Vagina (tissue), 2 donors: ENCODE measurements at places on chromosomes 7 and 10. TPM values are rescaled to one million over a fixed set of nuclear protein-coding genes. Genes with fewer than 3 reads are reported as not detected.
A peak's percentile ranks its signal among the peaks of the same experiment; 100 is the strongest.

GRCh38 chr7:135938563-135938962 is 38.6 kb downstream of the MTPN start:
- peaks cover 37% of the 10 kb centered on the region for H3K4me1 ChIP-seq
- no peak overlapping the region for H3K4me3 ChIP-seq
- H3K27ac ChIP-seq: no peak overlapping the region
- H3K36me3 ChIP-seq: no peaks in the 10 kb centered on the region

The DENND2A gene
- total RNA-seq: 17.4 TPM

GRCh38 chr7:17863095-17863808 is 77.0 kb downstream of the SNX13 start:
- H3K27me3 ChIP-seq: no peaks in the 10 kb centered on the region
- H3K27ac ChIP-seq: no peak overlapping the region
- DNase-seq: no peak
- no peak overlapping the region for H3K4me3 ChIP-seq

- DNase-seq: no peak
- H3K36me3 ChIP-seq: no peaks in the 10 kb centered on the region
- peak overlapping the region; percentile 65 for H3K27ac ChIP-seq
- H3K4me3 ChIP-seq: no peak overlapping the region
- no peaks in the 10 kb centered on the region for H3K27me3 ChIP-seq
These were observed 28.8 kb downstream of the TSPAN15 start for GRCh38 chr10:69480068-69480412.

DNA sequence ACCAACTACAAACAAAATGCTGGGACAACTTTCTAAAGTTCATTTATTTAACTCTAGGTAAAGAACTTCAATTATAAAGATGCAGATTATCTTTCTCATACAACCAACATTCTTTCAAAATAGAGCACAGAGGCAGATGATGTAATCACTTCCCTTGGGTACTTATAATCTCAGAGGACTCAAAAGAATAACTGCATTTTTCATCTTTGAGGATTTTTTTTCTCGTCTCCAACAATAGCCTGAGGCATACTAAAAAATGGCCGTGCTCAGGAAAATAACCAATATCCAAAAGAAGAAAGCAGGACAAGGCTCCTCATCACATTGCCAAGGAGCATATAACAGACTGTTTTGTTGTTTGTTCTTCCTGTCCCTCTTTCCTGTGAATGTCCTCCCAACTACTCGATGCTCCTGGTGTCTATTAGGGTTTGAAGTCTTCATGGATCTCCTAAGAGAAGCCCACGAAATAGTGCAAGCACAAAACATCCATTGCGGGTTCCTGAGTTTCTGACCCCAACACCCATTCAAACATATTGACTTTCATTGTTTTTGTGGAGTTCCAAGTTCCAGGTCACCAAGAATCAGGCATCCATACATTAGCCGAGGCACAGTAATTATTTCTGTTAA is 182.9 kb downstream of the SORCS1 start:
- H3K4me3 ChIP-seq: no peak overlapping the region
- no peaks in the 10 kb centered on the region for H3K36me3 ChIP-seq
- no peaks in the 10 kb centered on the region for H3K4me1 ChIP-seq
- no peak overlapping the region for H3K27ac ChIP-seq
- H3K27me3 ChIP-seq: no peaks in the 10 kb centered on the region
- no peak for DNase-seq

GRCh38 chr10:44369296-44369695 is 15.6 kb downstream of the CXCL12 start:
- H3K36me3 ChIP-seq: no peaks in the 10 kb centered on the region
- peak overlapping the region; percentile 16 for H3K27ac ChIP-seq
- DNase-seq: no peak
- no peaks in the 10 kb centered on the region for H3K27me3 ChIP-seq
- H3K4me1 ChIP-seq: peaks cover 12% of the 10 kb centered on the region

- no peaks in the 10 kb centered on the region for H3K36me3 ChIP-seq
- peaks cover 5% of the 10 kb centered on the region for H3K4me1 ChIP-seq
- no peak overlapping the region for H3K4me3 ChIP-seq
- no peaks in the 10 kb centered on the region for H3K27me3 ChIP-seq
- H3K27ac ChIP-seq: no peak overlapping the region
These were observed 189.6 kb downstream of the GRID1 start for GRCh38 chr10:86176850-86177536.

The TAS2R40 gene
- not detected for total RNA-seq

DNA sequence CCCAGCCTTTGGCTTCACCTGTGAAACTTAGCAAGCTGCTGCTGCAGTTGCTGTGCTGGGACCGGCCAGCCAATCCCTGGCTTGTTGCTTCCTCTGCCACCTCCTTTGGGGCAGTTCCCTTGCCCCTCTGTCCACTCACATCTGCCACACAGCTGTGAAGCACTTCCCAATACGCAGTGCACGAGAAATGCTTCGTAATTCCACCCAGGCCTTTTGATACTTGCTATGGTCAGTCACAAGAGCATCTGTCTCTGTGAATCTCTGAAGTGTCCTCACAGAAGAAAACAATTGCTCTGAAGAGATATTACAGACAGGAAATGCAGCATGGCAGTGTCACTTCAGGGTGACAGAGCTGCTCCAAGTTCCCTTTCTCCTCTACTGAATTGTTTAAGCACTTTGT is 208.5 kb downstream of the PTEN start:
- H3K4me1 ChIP-seq: no peaks in the 10 kb centered on the region
- H3K27me3 ChIP-seq: no peaks in the 10 kb centered on the region
- H3K27ac ChIP-seq: no peak overlapping the region
- no peak overlapping the region for H3K4me3 ChIP-seq

DNA sequence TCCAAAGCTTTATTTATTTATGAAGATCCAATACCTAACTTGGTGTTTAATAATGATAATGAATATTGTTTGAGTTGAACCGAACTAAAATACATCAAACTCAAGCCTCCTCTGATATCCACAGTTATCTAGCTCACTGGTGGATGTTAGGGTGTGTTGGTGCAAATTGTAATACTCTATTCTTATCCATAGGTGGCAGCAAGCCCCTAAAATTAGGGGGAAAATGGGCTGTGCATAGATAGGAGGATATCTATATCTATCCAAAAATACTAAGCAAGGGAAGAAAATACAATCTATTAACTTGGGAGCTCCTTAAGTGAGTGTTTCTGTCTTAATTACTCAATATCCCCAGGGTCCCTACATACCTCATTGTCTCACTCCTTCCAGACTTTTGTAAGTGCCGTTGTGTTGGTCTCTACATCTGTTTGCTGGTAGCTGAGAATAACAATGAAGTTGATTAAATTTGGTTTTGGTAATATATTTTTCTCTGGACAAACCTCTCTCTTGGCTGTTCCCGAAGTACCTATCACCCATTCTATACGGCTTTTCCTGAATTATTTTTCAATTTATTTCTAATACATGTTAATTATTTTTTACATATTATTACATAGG is 55.0 kb upstream of the VWDE start:
- H3K27me3 ChIP-seq: no peaks in the 10 kb centered on the region
- H3K4me3 ChIP-seq: no peak overlapping the region
- H3K36me3 ChIP-seq: no peaks in the 10 kb centered on the region
- no peak for DNase-seq
- H3K27ac ChIP-seq: no peak overlapping the region

DNA sequence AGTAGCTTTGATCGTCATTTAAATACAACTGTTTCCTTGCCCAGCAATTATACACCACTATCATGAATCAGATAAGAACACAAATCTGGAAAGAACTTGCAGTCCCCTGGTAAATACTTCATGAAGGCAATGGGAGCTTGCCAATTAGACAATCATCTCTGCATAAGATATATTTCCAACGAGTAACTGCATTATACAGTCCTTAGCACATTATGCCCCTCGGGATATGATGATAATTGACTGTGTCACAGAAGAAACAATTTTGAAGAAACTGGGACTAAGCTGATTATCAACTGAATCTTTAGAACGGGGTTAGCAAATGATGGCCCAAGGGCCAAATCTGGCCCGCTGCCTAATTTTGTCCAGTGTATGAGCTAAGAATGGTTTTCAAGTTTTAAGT is 155.7 kb downstream of the TRIL start:
- no peaks in the 10 kb centered on the region for H3K36me3 ChIP-seq
- H3K27me3 ChIP-seq: no peaks in the 10 kb centered on the region
- H3K27ac ChIP-seq: no peak overlapping the region
- no peaks in the 10 kb centered on the region for H3K4me1 ChIP-seq

DNA sequence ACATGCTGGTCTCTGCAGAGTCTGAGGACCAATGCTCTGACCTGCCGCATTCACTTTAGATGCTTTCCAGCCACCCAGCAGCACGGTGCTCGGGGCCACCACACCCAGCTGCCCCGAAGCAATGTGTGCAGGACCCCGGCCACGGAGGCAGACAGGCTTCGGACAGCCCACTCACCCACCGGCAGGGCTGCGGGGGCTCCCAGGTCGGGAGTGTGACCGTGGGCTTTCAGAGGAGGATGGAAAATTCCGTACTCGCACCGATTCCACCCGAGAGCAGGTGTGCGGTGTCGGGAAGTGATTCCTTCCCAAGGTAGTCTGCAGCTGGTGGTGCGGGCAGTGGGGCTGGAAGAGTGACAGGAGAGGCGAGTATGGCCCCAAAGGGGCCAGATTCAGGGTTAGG is 190.9 kb downstream of the DNAJB6 start:
- no peaks in the 10 kb centered on the region for H3K27me3 ChIP-seq
- no peak overlapping the region for H3K4me3 ChIP-seq
- no peak overlapping the region for H3K27ac ChIP-seq

The ANKRD1 gene
- total RNA-seq: not detected

DNA sequence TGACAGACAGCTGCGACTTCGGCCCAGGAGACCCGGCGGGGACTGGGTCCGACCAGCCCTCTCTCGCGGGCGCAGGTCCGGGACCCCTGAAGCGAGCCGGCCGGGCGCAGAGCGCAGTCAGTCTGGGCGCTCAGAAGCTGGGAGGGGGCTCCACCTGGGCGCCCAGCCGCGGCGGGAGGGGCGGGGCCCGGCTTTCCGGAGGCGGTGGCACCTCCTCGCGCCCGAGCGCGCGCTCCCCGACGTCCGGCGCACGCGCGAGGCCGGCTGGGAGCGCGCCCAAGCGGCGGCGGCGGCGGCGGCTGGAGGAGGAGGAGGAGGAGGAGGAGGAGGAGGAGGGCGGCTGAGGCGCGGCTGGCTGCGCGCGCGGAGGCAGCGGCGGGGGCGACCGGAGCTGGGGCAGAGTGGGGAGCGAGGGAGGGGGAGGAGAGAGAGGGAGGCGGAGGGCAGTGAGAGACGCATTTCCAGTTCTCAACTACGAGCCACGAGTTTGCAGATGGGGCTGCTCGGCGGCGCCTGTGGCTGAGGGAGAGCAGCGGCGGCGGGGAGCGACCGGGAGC is at the start of gene PALS2:
TSS of gene PALS2 (plus strand) at position 456 of the 557 bp plus-strand sequence. CDS start 50,216 bp downstream, outside the sequence.
- H3K36me3 ChIP-seq: no peaks in the 10 kb centered on the region
- peaks cover 20% of the 10 kb centered on the region for H3K4me1 ChIP-seq
- peak within 1 kb of the TSS; percentile 71 for H3K27ac ChIP-seq
- no peaks in the 10 kb centered on the region for H3K27me3 ChIP-seq

The GNGT1 gene
- total RNA-seq: not detected

The SLC18A3 gene
- total RNA-seq: 0.49 TPM

GRCh38 chr10:95341716-95342130 is 50.9 kb upstream of the PDLIM1 start:
- H3K4me3 ChIP-seq: no peak overlapping the region
- DNase-seq: no peak
- H3K4me1 ChIP-seq: peaks cover 8% of the 10 kb centered on the region
- no peaks in the 10 kb centered on the region for H3K27me3 ChIP-seq
- peak overlapping the region; percentile 51 for H3K27ac ChIP-seq

DNA sequence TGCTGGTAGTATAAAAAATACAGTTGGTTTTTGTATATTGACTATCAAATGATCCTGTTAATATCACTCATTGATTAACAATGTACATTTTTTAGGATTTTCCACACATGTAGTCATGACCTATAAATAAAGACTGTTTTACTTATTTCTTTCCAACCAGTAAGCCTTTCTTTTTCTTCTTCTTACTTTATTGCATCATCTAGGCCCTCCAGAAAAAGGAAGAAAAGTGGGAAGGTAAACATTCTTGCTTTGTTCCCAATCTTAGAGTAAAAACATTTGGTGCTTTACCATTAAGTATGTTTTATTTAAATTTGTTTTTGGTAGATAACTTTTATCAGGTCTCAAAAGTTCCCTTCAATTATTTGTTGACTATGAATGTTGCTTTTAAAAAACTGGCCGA is 47.1 kb upstream of the CCNY start:
- no peak for DNase-seq
- no peaks in the 10 kb centered on the region for H3K4me1 ChIP-seq
- no peaks in the 10 kb centered on the region for H3K36me3 ChIP-seq
- no peak overlapping the region for H3K4me3 ChIP-seq
- no peaks in the 10 kb centered on the region for H3K27me3 ChIP-seq
- H3K27ac ChIP-seq: no peak overlapping the region

- H3K27ac ChIP-seq: no peak overlapping the region
- H3K4me3 ChIP-seq: no peak overlapping the region
- no peaks in the 10 kb centered on the region for H3K36me3 ChIP-seq
- peaks cover 79% of the 10 kb centered on the region for H3K4me1 ChIP-seq
These were observed 43.6 kb downstream of the HK1 start for GRCh38 chr10:69321865-69322264.

The RBM20 gene
- 5.2 TPM for total RNA-seq

DNA sequence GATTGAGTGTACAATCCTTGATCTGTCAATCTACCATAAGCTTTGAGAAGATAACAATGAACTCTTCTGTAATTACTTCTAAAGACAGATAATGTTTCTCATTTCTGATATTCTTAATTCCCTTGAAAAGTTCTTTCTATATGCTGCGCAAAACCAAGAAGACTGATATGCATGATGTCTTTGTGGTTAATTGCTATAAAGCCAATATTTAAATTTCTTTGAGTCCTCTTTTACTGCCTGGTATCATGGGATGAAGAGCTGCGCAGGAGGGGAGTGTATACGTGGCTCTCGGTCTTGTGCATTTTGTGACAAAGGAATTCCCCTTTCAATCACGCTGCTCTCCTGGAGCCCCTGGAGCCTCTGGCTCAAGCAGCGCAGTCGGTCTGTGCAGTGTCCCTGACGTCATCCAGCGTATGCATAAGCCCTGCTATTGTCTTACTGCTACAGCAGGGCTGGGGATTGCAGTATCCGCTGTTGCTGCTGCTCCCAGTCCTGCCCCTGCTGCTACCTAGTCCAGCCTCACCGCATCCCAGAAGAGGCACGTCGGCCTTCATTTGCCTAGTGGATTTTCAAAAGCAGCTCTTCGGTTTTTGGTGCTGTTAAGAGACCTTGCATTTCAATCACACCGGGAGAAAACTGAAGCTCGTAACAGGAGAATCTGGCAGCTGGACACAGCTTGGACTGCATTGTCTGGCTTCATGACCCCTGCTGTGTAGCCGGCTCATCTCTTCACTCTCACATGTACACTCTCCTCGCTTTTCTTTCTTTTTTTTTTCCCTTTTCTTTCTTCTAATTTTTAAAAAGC is 66.7 kb downstream of the ST7 start:
- H3K27ac ChIP-seq: peak overlapping the region; percentile 28
- H3K4me3 ChIP-seq: peak overlapping the region; percentile 30
- H3K27me3 ChIP-seq: no peaks in the 10 kb centered on the region
- H3K4me1 ChIP-seq: peaks cover 29% of the 10 kb centered on the region

The ARHGEF35 gene
- total RNA-seq: 8.3 TPM

DNA sequence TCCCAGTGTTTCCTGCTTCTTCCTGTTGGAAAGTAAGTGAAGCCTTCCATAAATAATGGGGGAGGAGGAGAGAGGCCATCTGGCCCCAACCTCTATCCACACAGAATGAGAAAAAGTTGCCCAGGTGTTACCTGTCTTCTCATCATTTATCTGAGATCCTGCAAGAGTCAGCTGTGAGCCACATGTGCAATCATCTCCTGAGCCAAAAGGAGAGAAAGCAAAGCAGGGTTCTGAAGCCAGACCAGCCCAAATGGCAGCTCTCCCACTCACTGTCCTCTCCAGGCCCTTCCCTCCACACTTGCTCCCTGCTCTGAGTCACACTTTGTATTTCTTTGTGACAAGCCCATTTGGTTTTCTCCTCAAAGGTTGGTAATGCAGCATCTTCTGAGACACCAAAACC is 65.9 kb downstream of the FAM204A start:
- no peak overlapping the region for H3K4me3 ChIP-seq
- peaks cover 6% of the 10 kb centered on the region for H3K4me1 ChIP-seq
- no peaks in the 10 kb centered on the region for H3K36me3 ChIP-seq
- DNase-seq: no peak
